ENCODE measurements at places on chromosomes 16 and 17. TPM values are rescaled to one million over a fixed set of nuclear protein-coding genes. Genes with fewer than 3 reads are reported as not detected.

The ZNF385C gene
- total RNA-seq, result 0.39 TPM

The KRT33A gene
- not detected for total RNA-seq

The NPB gene
- total RNA-seq, result not detected

The CRYBA1 gene
- not detected for total RNA-seq

The HLF gene
- 176 TPM for total RNA-seq

The NOXO1 gene
- not detected for total RNA-seq

The TBC1D3B gene
- total RNA-seq, result 2.7 TPM

The FOXL1 gene
- total RNA-seq, result 0.66 TPM

The PYCARD gene
- total RNA-seq, result 19.8 TPM

The KRTAP4-6 gene
- total RNA-seq, result not detected

The EFCAB13 gene
- 12.9 TPM for total RNA-seq
